ENCODE measurements at places on chromosomes 5 and 9.

GRCh38 chr5:158639881-158640592, 459.7 kb downstream of the EBF1 start:
- no peak for DNase-seq

GRCh38 chr5:1429496-1429895, 15.7 kb downstream of the SLC6A3 start:
- DNase-seq = no peak

DNA sequence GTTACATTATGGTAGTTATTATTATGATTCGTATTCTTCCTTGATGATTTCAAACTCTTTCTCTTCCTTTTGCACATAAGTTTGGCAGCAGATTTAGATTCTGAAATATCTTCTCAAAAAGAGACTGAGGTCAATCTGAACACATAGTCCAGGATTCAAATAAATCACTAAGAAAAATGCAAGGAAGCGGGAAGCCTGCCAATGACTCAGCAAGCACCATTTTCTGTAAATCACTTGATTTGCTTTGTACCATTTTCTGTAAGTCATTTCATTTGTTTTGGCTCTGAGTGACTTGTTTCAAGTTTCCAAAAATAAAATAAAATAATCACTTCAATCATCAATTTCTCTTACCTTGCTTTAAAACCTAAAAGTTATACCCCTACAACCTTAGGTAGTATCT, 24.6 kb upstream of the GLIS3 start:
- DNase-seq = no peak

DNA sequence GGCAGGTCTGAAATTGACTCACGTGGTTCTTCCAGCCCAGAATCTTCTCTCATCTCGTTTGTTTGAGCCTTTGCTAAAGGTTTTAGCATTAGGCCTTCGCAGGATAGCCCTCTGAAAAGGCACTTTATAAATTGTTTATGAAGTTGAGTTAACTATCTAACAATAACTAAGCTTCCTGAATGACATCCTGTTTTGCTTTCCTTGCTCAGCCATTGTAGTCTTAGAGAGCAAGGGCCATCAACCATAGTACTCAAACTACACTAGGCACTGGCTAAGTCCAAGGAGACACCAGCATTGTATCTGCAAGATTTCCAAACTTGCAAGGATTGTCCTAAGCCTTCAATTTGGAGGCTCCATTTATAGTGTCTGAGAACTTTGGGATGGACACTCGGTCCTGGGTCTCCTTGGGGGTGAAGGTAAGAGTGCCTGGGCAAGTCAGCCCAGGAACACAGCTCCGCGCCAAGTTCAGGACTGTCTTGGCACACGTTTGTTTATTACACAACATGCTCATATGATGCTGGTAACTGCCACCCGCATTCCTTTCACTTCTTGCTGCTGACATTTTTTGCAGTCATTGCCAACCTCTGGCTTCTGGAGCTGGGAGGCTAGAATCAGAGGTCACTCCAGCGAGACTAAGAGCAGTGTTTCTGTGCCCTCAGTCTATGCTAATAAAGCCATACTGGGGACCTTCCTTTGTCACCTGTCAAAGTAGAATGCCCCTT, 151.1 kb downstream of the ESM1 start:
- DNase-seq = no peak

DNA sequence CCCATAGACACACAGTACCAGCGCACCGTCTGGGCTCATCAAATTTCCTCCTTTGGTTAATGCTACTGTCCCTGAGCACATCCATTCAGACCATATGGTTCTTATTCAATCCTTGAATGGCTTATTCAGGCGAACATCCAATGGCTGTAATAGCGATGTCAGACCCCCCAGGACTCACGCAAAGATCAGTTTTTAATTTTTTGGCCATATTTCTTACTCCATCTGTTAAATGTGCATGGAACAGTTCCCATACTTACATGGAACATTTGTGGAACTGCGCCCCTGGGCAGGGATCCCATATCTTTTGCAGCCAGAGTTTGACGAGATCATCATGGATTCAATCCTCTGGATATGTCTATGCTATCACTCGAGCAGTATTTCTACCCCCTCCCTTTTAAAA, 213.2 kb downstream of the ADAMTS6 start:
- no peak for DNase-seq

DNA sequence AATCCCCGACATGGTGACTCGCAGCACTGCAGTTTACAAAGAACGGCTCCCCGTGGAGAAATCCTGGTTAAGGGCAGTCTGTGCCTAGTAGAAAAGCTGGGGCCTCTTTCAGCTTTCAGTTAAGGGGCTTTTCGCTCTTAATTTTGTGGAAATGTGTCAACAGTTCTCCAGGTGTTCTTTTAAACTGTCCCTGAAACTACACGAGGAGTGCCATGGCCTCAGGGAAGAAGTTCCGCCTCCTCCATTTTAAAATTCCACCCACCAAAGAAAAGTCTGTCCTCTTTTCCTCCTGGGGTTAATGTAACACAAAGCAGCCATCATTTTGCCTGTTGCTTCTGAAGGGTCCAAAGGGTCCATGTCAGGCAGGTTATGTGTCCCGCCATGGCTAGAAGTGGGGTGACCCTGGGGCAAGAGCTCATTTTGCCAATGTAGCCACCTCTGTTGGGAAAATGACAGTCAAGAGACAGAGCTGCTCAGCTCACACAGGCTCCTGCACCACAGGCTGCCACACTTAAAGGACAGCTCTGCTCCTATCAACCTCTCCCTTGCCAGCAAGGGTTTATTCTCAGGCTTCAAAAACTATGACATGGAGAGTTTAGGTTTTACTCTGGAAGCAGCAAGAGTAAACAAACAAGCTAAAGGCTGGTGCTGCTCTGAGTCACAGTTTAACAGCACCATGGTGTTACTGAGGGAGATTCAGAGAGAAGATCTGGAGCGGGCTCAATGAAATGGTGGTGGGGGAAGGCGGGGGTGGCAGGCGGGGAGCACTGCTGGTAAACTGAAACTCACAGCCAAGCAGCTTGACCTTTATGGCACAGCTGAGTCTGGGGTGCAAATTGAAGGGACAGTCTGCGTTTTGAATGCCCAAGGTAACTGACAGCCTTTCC, 3.2 kb downstream of the WHRN start:
- no peak for DNase-seq

GRCh38 chr5:7419846-7420245, 23.9 kb downstream of the ADCY2 start:
- DNase-seq = no peak
